Aortic smooth muscle cell (primary cell): ENCODE measurements at places on chromosomes 6 and 20. TPM values are rescaled to one million over a fixed set of nuclear protein-coding genes. Genes with fewer than 3 reads are reported as not detected.

The SEL1L2 gene
- not detected in 2 replicates for total RNA-seq

The CST5 gene
- total RNA-seq: not detected in 2 replicates

The SDC4 gene
- total RNA-seq: 54.5 and 89.0 TPM in 2 replicates

The SPATS1 gene
- not detected in 2 replicates for total RNA-seq

The MRAP2 gene
- 1.3 and 1.5 TPM in 2 replicates for total RNA-seq

The TASP1 gene
- total RNA-seq: 8.2 and 8.3 TPM in 2 replicates

The OTOR gene
- total RNA-seq: not detected in 2 replicates

The C20orf204 gene
- total RNA-seq: 0.75 and 1.1 TPM in 2 replicates

The RIPOR3 gene
- 0.12 and 0.13 TPM in 2 replicates for total RNA-seq

The CEP85L gene
- 11.8 and 17.2 TPM in 2 replicates for total RNA-seq

The THBD gene
- total RNA-seq: 123 and 293 TPM in 2 replicates

The HTR1B gene
- 0.06 and 0.26 TPM in 2 replicates for total RNA-seq

The NRM gene
- total RNA-seq: 2.2 and 3.1 TPM in 2 replicates

The CASP8AP2 gene
- 11.7 and 12.6 TPM in 2 replicates for total RNA-seq

The RAMACL gene
- 0.66 and 2.1 TPM in 2 replicates for total RNA-seq

The OXT gene
- not detected in 2 replicates for total RNA-seq

The BMP2 gene
- total RNA-seq: 7.5 and 8.8 TPM in 2 replicates

The SLC24A3 gene
- total RNA-seq: 0.66 and 0.68 TPM in 2 replicates

The SNX5 gene
- total RNA-seq: 73.7 and 79.0 TPM in 2 replicates

The LKAAEAR1 gene
- total RNA-seq: not detected in 2 replicates

The OR2H2 gene
- total RNA-seq: not detected in 2 replicates

The GHRH gene
- total RNA-seq: not detected in 2 replicates

The C20orf144 gene
- total RNA-seq: 0.12 and 0.13 TPM in 2 replicates

The GSTA1 gene
- total RNA-seq: not detected in 2 replicates

The C6orf118 gene
- not detected in 2 replicates for total RNA-seq

The C6orf15 gene
- total RNA-seq: not detected in 2 replicates

The CRISP3 gene
- not detected in 2 replicates for total RNA-seq

The TPX2 gene
- 37.1 and 41.0 TPM in 2 replicates for total RNA-seq

The GMPR gene
- total RNA-seq: 37.7 and 40.8 TPM in 2 replicates

The JAG1 gene
- total RNA-seq: 180 and 219 TPM in 2 replicates

The SLC17A9 gene
- 8.1 and 14.1 TPM in 2 replicates for total RNA-seq

The RAB44 gene
- total RNA-seq: under 0.01 TPM in 1 of 2 replicates, not detected in the other

The STMND1 gene
- not detected in 2 replicates for total RNA-seq

The PTGIS gene
- total RNA-seq: 193 and 321 TPM in 2 replicates

The BACH2 gene
- under 0.01 and 0.19 TPM in 2 replicates for total RNA-seq

The MAP1LC3A gene
- 14.7 TPM in 2 replicates for total RNA-seq

The IRF4 gene
- under 0.01 TPM in 1 of 2 replicates, not detected in the other for total RNA-seq

The SIRPB2 gene
- 0.06 and 0.13 TPM in 2 replicates for total RNA-seq

The CSTF1 gene
- total RNA-seq: 27.3 and 29.9 TPM in 2 replicates

The C6orf58 gene
- 0.06 TPM in 1 of 2 replicates, not detected in the other for total RNA-seq

The HLA-DPA1 gene
- total RNA-seq: 2.0 and 2.8 TPM in 2 replicates

The PNRC1 gene
- 28.5 and 45.7 TPM in 2 replicates for total RNA-seq

The GRIK2 gene
- total RNA-seq: 0.19 and 0.40 TPM in 2 replicates

The IPCEF1 gene
- total RNA-seq: 0.12 and 0.13 TPM in 2 replicates

The GRM1 gene
- 0.06 and 0.13 TPM in 2 replicates for total RNA-seq

The PTCRA gene
- 0.12 TPM in 1 of 2 replicates, not detected in the other for total RNA-seq

The CAGE1 gene
- total RNA-seq: 0.06 and 0.13 TPM in 2 replicates

The NOL4L gene
- total RNA-seq: 1.8 and 2.1 TPM in 2 replicates

The SNAI1 gene
- 0.68 and 0.79 TPM in 2 replicates for total RNA-seq

The KIAA1755 gene
- 5.8 and 10.0 TPM in 2 replicates for total RNA-seq

The TPD52L1 gene
- total RNA-seq: 7.9 and 29.0 TPM in 2 replicates
